ENCODE measurements at places on chromosomes 16 and 17. TPM values are rescaled to one million over a fixed set of nuclear protein-coding genes. Genes with fewer than 3 reads are reported as not detected.

Gene KIF18B
- total RNA-seq: 2.4 TPM

Gene SEZ6L2
- 1.9 TPM for total RNA-seq

Gene GP1BA
- total RNA-seq: not detected

Gene ULK2
- 18.1 TPM for total RNA-seq

Gene CD300E
- 0.37 TPM for total RNA-seq

Gene CETP
- not detected for total RNA-seq

Gene MYL11
- total RNA-seq: 0.79 TPM

Gene KRT31
- 15.9 TPM for total RNA-seq

Gene KRTAP9-2
- not detected for total RNA-seq

Gene HEXIM2
- 6.2 TPM for total RNA-seq

Gene CORO6
- 7.3 TPM for total RNA-seq

Gene BAIAP3
- 5.4 TPM for total RNA-seq

Gene TEKT5
- 0.93 TPM for total RNA-seq

Gene PRSS33
- total RNA-seq: not detected

Gene HBM
- total RNA-seq: not detected

Gene RHBDL3
- 0.55 TPM for total RNA-seq

Gene SLC16A5
- 41.1 TPM for total RNA-seq

Gene OGFOD3
- 23.3 TPM for total RNA-seq

Gene CHST5
- total RNA-seq: not detected

Gene CRHR1
- total RNA-seq: 1.3 TPM

Gene TMC5
- 1.8 TPM for total RNA-seq

Gene DPEP3
- total RNA-seq: 0.26 TPM

Gene SOX8
- 3.0 TPM for total RNA-seq

Gene ENO3
- total RNA-seq: 5.1 TPM

Gene PRKCA
- 15.5 TPM for total RNA-seq

Gene NPIPB13
- 1.5 TPM for total RNA-seq

Gene OMG
- not detected for total RNA-seq

Gene GIT1
- total RNA-seq: 44.0 TPM

Gene TTC19
- total RNA-seq: 66.9 TPM

Gene RNF112
- 0.54 TPM for total RNA-seq

Gene ABCC11
- total RNA-seq: not detected

Gene GPR142
- not detected for total RNA-seq

Gene TIMP2
- total RNA-seq: 203 TPM

Gene CCL16
- total RNA-seq: not detected

Gene PTGES3L
- total RNA-seq: not detected

Gene METTL26
- 108 TPM for total RNA-seq

Gene CHST4
- not detected for total RNA-seq

Gene PIMREG
- 0.83 TPM for total RNA-seq

Gene ATP5PD
- 298 TPM for total RNA-seq

Gene C16orf90
- total RNA-seq: not detected

Gene SLFN13
- total RNA-seq: 6.1 TPM

Gene DPEP2
- 2.4 TPM for total RNA-seq

Gene CLEC19A
- not detected for total RNA-seq

Gene NPIPB9
- 0.93 TPM for total RNA-seq

Gene RAB34
- 138 TPM for total RNA-seq

Gene DBNDD1
- total RNA-seq: 7.5 TPM

Gene CHRNE
- 2.2 TPM for total RNA-seq

Gene RNFT1
- total RNA-seq: 17.4 TPM

Gene SPSB3
- total RNA-seq: 161 TPM

Gene ARSG
- total RNA-seq: 4.3 TPM

Gene RRAD
- 34.3 TPM for total RNA-seq

Gene SNAI3
- total RNA-seq: 0.39 TPM

Gene PIRT
- total RNA-seq: not detected

Gene HS3ST6
- 103 TPM for total RNA-seq

All from lower leg skin (tissue), 4 donors.